A673 (cell line): ENCODE measurements at places on chromosomes 6 and 20. TPM values are rescaled to one million over a fixed set of nuclear protein-coding genes. Genes with fewer than 3 reads are reported as not detected.

The AGER gene
- total RNA-seq, result 13.3 and 18.8 TPM in 2 replicates

The HLA-DOA gene
- total RNA-seq, result 0.46 and 0.58 TPM in 2 replicates

The LRP11 gene
- 53.2 and 56.1 TPM in 2 replicates for total RNA-seq

DNA sequence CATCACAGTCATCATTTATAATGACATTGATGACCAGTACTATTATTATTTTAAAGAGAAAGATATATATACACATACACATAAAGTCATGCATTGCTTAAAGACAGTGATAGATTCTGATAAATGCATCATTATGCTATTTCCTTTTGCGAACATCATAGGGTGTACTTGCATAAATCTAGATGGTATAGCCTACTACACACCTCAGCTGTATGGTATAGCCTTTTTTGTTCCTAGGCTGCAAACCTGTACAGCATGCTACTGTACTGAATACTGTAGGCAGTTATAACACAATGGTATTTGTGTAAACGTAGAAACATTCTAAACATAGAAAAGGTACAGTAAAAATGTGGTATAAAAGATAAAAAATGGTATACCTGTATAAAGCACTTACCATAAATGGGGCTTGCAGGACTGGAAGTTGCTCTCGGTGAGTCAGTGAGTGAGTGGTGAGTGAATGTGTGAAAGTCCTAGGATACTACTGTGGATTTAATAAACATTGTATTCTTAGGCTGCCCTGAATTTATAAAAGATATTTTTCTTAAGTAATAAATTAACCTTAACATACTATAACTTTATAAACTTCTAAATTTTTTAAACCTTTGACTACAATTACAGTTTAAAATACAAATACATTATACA lies 23.9 kb downstream of the QKI start:
- no peak for DNase-seq
- H3K27ac ChIP-seq, result no peak overlapping the region
- H3K4me1 ChIP-seq, result peaks cover 3% of the 10 kb centered on the region
- H3K36me3 ChIP-seq, result no peaks in the 10 kb centered on the region
- H3K4me3 ChIP-seq, result no peak overlapping the region

DNA sequence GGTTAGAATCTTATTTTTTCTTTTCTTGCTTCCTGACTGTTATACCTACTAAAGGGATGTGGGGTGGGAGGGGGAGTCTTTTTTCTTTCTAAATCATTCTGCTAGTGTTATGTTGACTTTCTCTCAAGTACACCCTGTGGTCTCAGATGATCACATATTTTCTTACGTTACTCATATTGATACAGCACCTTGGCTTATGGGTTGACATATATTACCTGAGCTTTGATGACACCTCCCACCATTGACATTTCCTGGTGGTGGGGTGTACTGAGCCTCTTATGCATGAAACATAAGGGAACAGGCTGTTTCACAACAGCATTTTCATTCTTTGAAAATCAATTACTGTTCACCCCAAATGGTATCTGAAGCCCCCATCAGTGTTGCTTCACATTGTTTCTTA lies 169.8 kb downstream of the MMS22L start:
- no peak overlapping the region for H3K4me3 ChIP-seq
- H3K4me1 ChIP-seq, result no peaks in the 10 kb centered on the region
- DNase-seq, result no peak

DNA sequence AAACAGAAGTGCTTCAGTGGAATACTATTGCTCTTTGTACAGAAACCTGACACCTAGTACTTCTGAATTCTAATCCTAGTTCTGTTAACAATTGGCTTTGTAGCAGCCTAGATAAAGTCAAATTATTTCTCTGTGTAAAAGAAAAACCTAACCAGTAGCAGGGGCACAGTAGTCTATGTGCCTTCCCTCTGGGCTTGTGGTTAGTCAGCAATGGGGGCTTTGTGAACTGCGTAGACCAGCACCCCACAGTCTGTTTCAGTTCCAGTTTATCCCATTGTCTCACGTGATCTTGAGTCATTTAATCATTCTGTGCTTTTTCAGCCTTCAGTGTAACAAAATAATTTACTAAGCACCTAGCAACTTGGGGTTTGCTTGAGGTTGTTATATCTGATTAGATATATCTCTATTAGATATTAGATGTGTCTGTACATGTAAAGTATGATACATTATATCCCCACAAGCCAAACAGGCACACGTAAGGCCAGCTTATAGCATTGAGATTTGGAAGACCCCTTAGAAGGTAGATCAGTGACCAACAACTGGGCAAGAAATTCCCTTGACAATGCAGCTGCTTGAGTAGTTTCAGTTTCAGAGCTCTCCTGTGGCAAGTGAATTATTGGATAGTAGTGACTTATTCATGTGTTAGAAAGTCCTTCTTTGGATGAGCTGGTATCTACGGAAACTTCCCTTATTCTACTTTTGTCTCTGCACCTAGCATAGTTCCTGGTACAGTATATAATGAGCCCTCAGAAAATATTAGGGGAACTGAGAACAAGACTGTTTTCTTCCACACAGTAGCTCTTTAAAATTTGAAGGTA lies 27.9 kb upstream of the CCR6 start:
- H3K36me3 ChIP-seq, result no peaks in the 10 kb centered on the region
- H3K27ac ChIP-seq, result no peak overlapping the region
- no peak for DNase-seq
- H3K4me1 ChIP-seq, result no peaks in the 10 kb centered on the region

GRCh38 chr20:6784210-6784631 lies 16.7 kb downstream of the BMP2 start:
- DNase-seq, result no peak
- peaks cover 30% of the 10 kb centered on the region for H3K27me3 ChIP-seq
- H3K36me3 ChIP-seq, result no peaks in the 10 kb centered on the region
- H3K4me3 ChIP-seq, result no peak overlapping the region
- H3K4me1 ChIP-seq, result no peaks in the 10 kb centered on the region
